ENCODE measurements at places on chromosomes 7 and 10. TPM values are rescaled to one million over a fixed set of nuclear protein-coding genes. Genes with fewer than 3 reads are reported as not detected.

- DNase-seq: no peak
These were observed 28.5 kb downstream of the NPS start for GRCh38 chr10:127577376-127578258.

The TRIL gene
- total RNA-seq: 2.6 TPM

The RELN gene
- 0.57 TPM for total RNA-seq

The TMEM229A gene
- total RNA-seq: 0.24 TPM

DNA sequence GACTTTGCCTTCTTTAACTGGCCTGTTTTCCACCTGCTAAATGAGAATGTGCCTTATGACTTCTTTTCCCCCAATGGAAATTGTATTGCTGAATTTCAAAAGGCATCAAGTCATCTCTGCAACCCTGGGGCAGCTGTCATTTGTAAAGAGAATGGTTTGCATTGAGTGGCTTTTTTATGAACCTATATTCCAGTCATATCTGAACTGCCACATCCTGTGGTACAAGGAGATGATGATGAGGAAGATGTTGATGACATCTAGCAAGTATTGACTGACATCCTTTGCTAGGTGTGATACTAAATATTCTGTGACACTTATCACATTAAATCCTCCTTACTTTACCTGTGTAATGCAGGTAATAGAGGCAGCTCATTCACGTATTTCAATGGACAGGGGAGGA is 88.3 kb upstream of the KIAA1217 start:
- no peak for DNase-seq

- no peak for DNase-seq
These were observed 3.2 kb downstream of the UFSP1 start for GRCh38 chr7:100886142-100886935.

The MYOZ1 gene
- 8.7 TPM for total RNA-seq

DNA sequence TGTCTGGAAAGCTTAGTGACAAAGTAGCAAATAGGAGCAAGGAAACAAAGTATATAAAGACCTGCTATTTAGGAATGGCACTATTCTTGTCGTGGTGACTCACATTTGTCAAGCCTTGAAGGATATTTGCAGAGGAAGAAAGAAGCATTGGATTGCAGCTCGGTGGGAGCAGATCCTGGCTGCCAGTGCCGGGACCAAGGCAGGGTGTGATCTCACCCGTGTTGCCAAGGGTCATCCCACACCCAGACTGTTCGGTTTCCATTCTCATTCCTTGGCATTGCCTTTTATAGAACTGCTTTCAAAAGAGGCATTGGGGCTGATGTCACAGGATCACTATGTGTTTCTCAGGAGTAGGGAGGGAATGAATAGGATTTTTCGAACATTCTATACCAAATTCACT is 176.2 kb downstream of the GALNT17 start:
- no peak for DNase-seq

DNA sequence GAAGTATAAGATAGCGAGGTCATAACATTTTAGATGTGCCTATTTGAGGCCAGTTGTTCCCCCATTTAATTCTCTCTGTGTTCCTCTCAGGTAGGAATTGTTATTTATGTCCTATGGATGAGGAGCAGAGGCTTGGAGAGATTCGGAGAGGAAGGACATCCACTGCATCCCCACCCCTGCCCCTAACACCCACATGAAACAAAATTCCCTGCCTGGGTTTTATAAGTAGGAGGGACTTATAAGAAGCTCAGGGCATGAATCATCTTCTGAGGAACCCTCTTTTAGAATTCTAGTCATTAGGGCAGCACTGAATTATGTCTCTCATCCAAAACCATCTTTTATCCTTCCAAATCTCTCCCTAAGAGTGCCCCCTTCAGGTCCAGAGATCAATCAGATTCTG is 5.0 kb downstream of the CHAT start:
- DNase-seq: no peak

- DNase-seq: no peak
These were observed 10.5 kb upstream of the CRPPA start for GRCh38 chr7:16431646-16432424.

The PNLIPRP2 gene
- total RNA-seq: not detected

DNA sequence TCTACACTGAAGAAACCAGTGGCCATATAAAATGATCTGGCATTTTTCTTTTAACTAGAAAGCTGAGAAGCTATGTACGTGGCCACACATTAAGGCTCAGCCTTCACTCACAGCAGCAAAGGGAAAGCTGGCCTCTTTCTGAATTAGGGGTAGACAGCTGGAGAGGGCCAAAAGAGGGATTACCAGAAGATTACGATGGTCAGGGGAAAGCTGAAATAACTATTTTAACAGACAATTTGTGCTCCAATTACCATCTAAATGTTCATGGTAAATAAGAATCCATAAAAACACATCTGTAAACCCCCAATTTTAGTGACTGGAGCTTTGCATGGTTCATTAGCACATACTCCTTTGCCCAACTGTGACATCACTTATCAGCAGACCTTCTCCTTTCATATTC is 314.3 kb downstream of the HPSE2 start:
- DNase-seq: no peak

All from cardiac septum (tissue), 1 donor.